ENCODE measurements at places on chromosomes 11 and 22. TPM values are rescaled to one million over a fixed set of nuclear protein-coding genes. Genes with fewer than 3 reads are reported as not detected.

OR52E6 gene
- not detected for total RNA-seq

PKP3 gene
- total RNA-seq: 1.7 TPM

SCN4B gene
- 1.1 TPM for total RNA-seq

ELMOD1 gene
- total RNA-seq: not detected

HBE1 gene
- not detected for total RNA-seq

CHRDL2 gene
- not detected for total RNA-seq

PTGDR2 gene
- 1.7 TPM for total RNA-seq

OR2AT4 gene
- not detected for total RNA-seq

KCNK4 gene
- total RNA-seq: not detected

MPZL2 gene
- 14.3 TPM for total RNA-seq

RBFOX2 gene
- 46.7 TPM for total RNA-seq

MMP13 gene
- total RNA-seq: 0.44 TPM

SLN gene
- not detected for total RNA-seq

YAP1 gene
- total RNA-seq: 202 TPM

MYEOV gene
- total RNA-seq: 23.6 TPM

VWA5A gene
- total RNA-seq: 46.1 TPM

BIK gene
- not detected for total RNA-seq

OR10A3 gene
- not detected for total RNA-seq

LRRC74B gene
- not detected for total RNA-seq

SCGB1C1 gene
- total RNA-seq: not detected

CD3D gene
- 4.9 TPM for total RNA-seq

DEUP1 gene
- not detected for total RNA-seq

WNT11 gene
- 56.2 TPM for total RNA-seq

SERHL2 gene
- 1.3 TPM for total RNA-seq

P2RY6 gene
- 2.0 TPM for total RNA-seq

MAML2 gene
- total RNA-seq: 34.3 TPM

C11orf65 gene
- 1.5 TPM for total RNA-seq

USP35 gene
- 6.8 TPM for total RNA-seq

PTPN5 gene
- not detected for total RNA-seq

KCNJ11 gene
- 0.66 TPM for total RNA-seq

WNT7B gene
- not detected for total RNA-seq

UBQLN3 gene
- total RNA-seq: 0.17 TPM

PKDREJ gene
- total RNA-seq: not detected

OR2AG1 gene
- total RNA-seq: not detected

CRACR2B gene
- 2.3 TPM for total RNA-seq

OR8D4 gene
- total RNA-seq: not detected

OTOG gene
- total RNA-seq: not detected

SCO2 gene
- 1.5 TPM for total RNA-seq

PDE2A gene
- 85.7 TPM for total RNA-seq

CSNK2A3 gene
- 3.1 TPM for total RNA-seq

UBTFL1 gene
- total RNA-seq: not detected

COX8A gene
- total RNA-seq: 351 TPM

PYGM gene
- 0.51 TPM for total RNA-seq

LYVE1 gene
- 110 TPM for total RNA-seq

SLC22A8 gene
- total RNA-seq: not detected

MIAT gene
- 1.5 TPM for total RNA-seq

NCAM1 gene
- 1.3 TPM for total RNA-seq

PNPLA3 gene
- 2.6 TPM for total RNA-seq

PLXNB2 gene
- total RNA-seq: 78.0 TPM

Data from subcutaneous adipose tissue (tissue), 4 donors.